ENCODE measurements at places on chromosomes 2 and 18.

DNA sequence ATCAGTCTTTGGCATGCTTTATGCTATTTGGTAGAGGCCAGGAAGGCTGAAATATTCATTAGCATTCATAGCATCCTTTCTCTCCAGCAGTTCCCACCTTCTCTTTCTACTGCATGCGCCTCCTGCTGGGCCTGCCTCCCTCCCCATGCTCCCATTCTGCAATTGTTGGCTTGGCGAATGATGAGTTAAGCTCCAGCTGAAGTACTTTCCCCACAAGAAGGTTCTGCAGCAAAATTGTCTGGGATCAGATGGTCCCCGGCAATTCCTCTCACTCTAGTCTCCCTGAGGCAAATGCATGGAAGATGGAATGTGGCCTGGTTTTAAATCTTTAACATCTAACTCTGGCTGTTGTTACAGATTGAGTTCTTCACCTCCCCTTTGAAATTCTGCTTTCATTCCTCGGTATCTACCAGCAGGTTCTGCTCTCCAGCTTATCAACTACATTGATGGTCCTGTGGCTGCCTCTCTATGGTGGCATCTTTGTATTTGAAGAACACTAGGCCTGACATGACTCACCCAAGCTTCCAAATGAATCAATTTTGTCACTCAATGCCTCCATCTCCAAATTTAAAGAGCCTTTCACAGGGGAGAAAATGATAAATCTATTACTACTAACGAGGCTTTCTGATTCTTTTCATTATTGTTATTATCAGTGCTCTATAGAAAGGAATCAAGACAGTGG, 55.9 kb downstream of the KCTD18 start:
- no peaks in the 10 kb centered on the region for H3K27me3 ChIP-seq
- H3K4me3 ChIP-seq, result no peak overlapping the region
- H3K27ac ChIP-seq, result no peak overlapping the region
- peaks cover 28% of the 10 kb centered on the region for H3K4me1 ChIP-seq
- no peak for DNase-seq

DNA sequence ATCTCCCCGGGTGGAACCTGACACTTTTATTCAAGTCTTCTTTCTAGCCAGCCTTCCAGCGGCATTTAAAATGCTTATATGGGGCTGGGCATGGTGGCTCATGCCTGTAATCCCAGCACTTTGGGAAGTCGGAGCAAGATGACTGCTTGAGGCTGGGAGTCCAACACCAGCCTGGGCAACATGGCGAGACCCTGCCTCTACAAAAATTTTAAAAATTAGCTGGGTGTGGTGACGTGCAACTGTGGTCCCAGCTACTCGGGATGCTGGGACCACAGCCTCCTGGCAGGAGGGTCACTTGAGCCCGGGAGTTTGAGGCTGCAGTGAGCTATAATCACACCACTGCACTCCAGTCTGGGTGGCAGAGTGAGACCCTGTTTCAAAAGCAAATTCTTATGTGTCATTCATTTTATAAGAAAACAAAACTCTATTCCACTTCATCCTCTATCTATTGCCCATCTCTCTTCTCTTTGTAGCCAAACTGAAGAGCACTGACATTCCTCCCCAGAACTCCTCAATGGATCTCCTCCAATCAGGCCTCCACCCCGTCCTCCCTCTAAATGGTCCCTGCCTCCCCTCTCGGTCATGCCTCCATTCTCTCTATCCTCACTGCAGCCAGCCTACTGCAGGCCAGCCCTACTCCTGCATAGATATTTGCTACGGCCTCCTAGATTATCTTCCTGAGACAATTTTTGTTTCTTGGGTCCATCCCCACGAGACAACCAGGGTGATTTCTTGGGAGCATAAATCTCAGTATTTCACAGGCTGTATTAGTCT, 18.0 kb upstream of the RHOB start:
- no peak overlapping the region for H3K27ac ChIP-seq
- no peaks in the 10 kb centered on the region for H3K27me3 ChIP-seq
- DNase-seq, result no peak
- no peaks in the 10 kb centered on the region for H3K36me3 ChIP-seq

DNA sequence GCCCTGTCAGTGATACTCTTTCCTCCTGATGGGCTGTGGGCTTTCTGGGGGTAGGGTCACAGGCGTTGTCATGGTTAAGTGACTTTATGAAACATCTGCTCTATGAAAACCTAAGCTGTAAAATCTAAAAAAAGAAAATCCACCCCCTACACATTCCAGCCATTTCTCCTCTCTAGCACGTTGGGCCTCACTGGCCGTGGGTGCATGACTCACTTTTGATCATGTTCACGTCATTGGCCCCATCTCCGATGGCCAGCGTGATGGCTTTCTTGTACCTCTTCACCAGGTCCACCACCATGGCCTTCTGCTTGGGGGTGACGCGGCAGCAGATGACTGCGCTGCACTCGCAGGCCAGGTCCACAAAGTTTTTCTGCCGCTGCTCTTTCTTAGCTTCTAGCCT, 39.3 kb upstream of the NARS1 start:
- H3K36me3 ChIP-seq, result no peaks in the 10 kb centered on the region
- no peak overlapping the region for H3K4me3 ChIP-seq
- no peak for DNase-seq
- H3K27me3 ChIP-seq, result no peaks in the 10 kb centered on the region
- peak overlapping the region; percentile 1 for H3K27ac ChIP-seq
- H3K4me1 ChIP-seq, result peaks cover 7% of the 10 kb centered on the region

- H3K27me3 ChIP-seq, result no peaks in the 10 kb centered on the region
- no peak for DNase-seq
- H3K27ac ChIP-seq, result no peak overlapping the region
- peaks cover 6% of the 10 kb centered on the region for H3K4me1 ChIP-seq
These were observed 103.7 kb downstream of the KCNH7 start for GRCh38 chr2:162734866-162735265.

DNA sequence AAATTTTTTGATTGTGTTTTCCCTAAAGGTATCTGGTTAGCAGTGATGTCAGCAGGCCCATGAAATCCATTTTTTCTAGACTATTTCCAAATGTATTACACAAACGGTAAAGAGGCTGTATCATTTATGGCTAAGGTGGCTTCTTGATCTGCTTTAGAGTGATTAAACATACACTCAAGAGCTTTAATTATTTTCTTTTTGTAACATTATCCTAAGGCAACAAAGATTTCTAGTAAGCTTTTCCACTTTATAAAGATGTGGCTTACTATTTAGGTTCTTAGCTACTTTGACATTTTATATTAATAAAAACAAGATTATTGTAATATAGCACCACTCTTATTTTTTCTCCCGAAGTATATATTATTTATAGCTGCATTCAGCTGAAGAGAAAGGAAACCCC, 16.5 kb downstream of the MFF start:
- peaks cover 34% of the 10 kb centered on the region for H3K36me3 ChIP-seq
- H3K27me3 ChIP-seq, result no peaks in the 10 kb centered on the region
- H3K4me3 ChIP-seq, result no peak overlapping the region
- no peaks in the 10 kb centered on the region for H3K4me1 ChIP-seq

DNA sequence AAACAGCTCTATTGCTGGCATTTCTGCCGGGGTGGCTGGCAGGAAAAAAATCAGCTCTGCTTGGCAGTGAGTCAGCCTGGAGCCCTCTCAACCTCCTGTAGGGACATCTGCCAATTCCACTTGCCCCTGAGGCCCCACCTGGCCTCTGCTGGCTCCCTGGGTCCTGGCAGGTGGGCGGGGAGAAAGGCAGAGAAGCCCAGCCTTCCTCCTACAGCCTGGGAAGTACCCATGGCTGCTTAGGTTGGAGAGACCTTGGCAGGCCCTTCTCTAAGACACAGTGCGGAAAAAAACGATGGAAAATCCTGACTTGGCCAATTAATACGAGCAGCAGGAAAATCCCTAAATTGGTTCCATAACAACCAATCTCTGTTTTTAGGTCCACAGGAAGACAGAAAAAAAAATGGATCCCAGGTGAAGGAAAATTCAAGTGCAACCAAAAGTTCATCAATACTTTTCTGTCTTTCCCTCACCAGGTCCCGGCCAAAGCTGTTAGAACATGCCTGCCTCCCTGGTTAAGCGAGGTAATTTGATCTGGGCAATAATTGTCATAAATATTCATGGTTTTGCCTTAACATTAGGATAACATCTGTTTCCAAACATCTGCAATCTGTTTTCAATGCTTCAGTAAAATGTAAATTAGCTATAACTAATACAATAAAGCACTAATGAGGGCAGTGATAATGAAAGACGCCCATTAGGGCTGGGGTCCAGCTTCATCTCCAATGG, 245.9 kb downstream of the TFCP2L1 start:
- no peak overlapping the region for H3K4me3 ChIP-seq
- H3K27ac ChIP-seq, result no peak overlapping the region
- no peak for DNase-seq
- no peaks in the 10 kb centered on the region for H3K4me1 ChIP-seq
- H3K36me3 ChIP-seq, result no peaks in the 10 kb centered on the region

DNA sequence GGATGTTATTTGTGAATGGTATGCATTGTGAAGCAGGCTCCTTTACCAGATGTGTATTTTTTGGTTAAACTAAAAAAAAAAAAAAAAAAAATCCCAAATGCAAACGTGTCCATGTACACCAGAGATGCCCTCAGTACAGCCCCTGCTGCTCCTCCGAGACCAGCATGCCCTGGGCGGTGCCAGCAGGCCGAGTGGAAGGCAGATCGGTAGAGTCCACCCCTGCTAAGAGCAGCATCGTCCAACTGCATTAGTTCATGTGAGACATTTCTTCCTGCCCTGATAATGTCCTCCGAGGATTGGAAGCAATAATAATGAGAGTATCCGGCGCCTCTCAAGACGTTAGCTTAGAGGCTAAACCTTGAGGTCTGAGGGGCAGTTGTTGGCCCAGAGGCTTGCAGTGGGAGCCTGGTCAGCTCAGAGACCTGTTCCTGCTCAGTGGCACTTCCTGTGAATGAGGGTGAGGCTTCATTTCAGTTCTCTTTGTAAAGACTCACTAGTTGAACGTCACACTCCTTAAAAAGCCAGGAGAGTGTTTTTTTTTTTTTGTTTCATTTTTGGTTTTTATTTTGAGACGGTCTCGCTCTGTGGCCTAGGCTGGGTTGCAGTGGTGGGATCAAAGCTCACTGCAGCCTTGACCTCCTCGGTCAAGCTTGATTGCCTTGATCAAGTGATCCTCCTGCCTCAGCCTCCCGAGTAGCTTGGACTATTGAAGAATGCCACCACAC, 5.6 kb downstream of the SLC66A3 start:
- no peaks in the 10 kb centered on the region for H3K36me3 ChIP-seq
- H3K4me3 ChIP-seq, result peak overlapping the region; percentile 30
- H3K27ac ChIP-seq, result peak overlapping the region; percentile 79
- no peak for DNase-seq

DNA sequence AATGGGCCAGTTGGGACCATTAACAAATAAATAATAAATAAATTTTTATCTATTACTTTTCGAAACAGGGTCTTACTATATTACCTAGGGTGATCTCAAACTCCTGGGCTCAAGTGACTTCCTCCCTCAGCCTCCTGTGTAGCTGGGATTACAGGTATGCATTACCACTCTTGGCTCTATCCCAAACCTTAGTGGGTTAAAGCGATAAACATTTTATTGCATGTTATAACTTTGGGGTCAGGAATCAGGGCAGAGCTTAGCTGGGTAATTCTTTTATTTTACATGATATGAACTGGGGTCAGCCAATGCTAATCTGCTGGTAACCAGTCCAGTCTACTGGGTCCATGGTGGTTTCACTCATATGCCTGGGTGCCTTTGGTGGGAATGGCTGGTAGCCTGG, 127.8 kb downstream of the MYO3B start:
- no peaks in the 10 kb centered on the region for H3K4me1 ChIP-seq
- DNase-seq, result no peak
- no peaks in the 10 kb centered on the region for H3K36me3 ChIP-seq
- H3K27ac ChIP-seq, result no peak overlapping the region

GRCh38 chr2:233480490-233481202, 85.9 kb downstream of the USP40 start:
- DNase-seq, result no peak
- H3K4me3 ChIP-seq, result no peak overlapping the region
- no peaks in the 10 kb centered on the region for H3K27me3 ChIP-seq
- H3K27ac ChIP-seq, result no peak overlapping the region
- no peaks in the 10 kb centered on the region for H3K4me1 ChIP-seq

DNA sequence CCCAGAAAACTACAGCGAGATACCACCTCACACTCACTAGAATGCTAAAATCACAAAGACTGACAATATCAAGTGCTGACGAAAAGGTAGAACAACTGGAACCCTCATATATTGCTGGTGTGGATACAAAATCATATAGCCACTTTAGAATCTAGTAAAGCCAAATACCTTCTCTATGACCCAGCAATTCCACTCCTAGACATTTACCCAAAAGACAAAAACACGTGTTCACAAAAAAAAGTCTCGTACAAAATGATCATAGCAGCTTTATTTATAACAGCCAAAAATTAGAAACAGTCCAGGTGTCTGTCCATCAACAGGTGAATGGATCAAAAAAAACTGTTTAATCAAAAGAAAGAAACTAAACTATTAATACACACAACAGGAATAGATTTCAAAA, 126.6 kb downstream of the ZFP36L2 start:
- H3K4me1 ChIP-seq, result no peaks in the 10 kb centered on the region
- no peak overlapping the region for H3K27ac ChIP-seq
- peaks cover 22% of the 10 kb centered on the region for H3K36me3 ChIP-seq
- no peak for DNase-seq

- no peaks in the 10 kb centered on the region for H3K4me1 ChIP-seq
- no peak for DNase-seq
- peaks cover 17% of the 10 kb centered on the region for H3K36me3 ChIP-seq
- H3K27ac ChIP-seq, result no peak overlapping the region
These were observed 74.9 kb downstream of the GPD2 start for GRCh38 chr2:156511122-156511521.

DNA sequence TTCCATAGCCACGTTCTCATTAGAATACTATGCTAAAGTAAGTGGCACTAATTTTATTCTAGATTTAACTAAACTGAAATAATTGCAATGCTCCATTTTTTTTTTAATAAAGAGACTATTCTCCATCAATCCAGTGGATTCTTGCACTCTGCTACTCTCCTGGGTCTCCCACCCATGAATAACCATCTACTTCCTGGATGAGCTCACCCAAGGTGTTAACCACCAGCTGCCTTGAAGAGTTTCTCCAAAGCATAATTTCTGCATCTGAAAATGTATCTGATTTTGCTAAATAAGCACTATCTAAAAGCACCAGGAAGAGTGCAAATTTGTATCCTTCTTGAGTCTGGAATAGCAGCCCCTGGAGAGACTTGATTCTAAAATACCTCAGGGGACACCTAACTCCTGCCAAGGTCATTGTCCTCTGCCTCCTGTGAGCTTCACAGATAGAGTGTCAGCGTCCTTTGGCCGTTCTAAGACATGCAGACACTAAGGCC, 41.6 kb upstream of the SH3BP4 start:
- H3K27me3 ChIP-seq, result no peaks in the 10 kb centered on the region
- no peak overlapping the region for H3K4me3 ChIP-seq
- no peaks in the 10 kb centered on the region for H3K4me1 ChIP-seq
- no peak overlapping the region for H3K27ac ChIP-seq
- no peaks in the 10 kb centered on the region for H3K36me3 ChIP-seq

- no peak overlapping the region for H3K27ac ChIP-seq
- H3K4me3 ChIP-seq, result no peak overlapping the region
- H3K36me3 ChIP-seq, result no peaks in the 10 kb centered on the region
- no peaks in the 10 kb centered on the region for H3K27me3 ChIP-seq
- no peak for DNase-seq
These were observed 54.4 kb upstream of the SLC14A2 start for GRCh38 chr18:45560870-45561269.

- DNase-seq, result no peak
- no peaks in the 10 kb centered on the region for H3K27me3 ChIP-seq
- no peaks in the 10 kb centered on the region for H3K4me1 ChIP-seq
- H3K27ac ChIP-seq, result no peak overlapping the region
These were observed 77.0 kb upstream of the SPOPL start for GRCh38 chr2:138424436-138425140.

All from activated T-helper 1 cell treated with anti-CD3 and anti-CD28 coated beads, Interleukin-12 subunit alpha, Interleukin-12 subunit beta, Interleukin-2, Interleukin-4 antibody, amounts not matched to agents 30 ng/mL and 10 ng/mL and 1 ng/mL, durations not matched to agents 14 hours and 24 hours and 36 hours (primary cell).